Lower lobe of right lung (tissue), 2 donors: ENCODE measurements at places on chromosomes 5 and 9. TPM values are rescaled to one million over a fixed set of nuclear protein-coding genes. Genes with fewer than 3 reads are reported as not detected.

The SLC34A3 gene
- not detected for total RNA-seq

The ICE1 gene
- 28.1 TPM for total RNA-seq

The GHR gene
- 5.2 TPM for total RNA-seq

The CHSY3 gene
- total RNA-seq = 4.7 TPM
